Activated CD4-positive, CD25-positive, alpha-beta regulatory T cell (primary cell): ENCODE measurements at places on chromosomes 7 and 10.

DNA sequence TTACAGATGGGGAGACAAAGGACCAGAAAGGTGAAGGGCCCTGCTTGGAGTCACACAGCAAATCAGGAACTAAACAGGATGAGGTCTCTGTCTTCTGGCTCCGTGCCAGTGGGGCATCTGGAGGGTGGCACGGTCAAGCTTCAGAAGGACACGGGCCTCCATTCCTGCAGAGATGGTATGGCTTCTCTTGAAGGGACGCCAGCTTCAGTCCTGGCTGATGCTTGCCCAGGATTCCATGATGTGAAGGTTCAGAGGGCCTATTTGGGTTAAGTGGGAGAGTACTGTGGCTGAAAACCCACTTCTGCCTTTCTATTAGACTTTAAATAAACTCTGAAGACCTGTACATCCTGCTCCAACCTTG is 6.1 kb downstream of the RAMP3 start:
- no peak for DNase-seq

DNA sequence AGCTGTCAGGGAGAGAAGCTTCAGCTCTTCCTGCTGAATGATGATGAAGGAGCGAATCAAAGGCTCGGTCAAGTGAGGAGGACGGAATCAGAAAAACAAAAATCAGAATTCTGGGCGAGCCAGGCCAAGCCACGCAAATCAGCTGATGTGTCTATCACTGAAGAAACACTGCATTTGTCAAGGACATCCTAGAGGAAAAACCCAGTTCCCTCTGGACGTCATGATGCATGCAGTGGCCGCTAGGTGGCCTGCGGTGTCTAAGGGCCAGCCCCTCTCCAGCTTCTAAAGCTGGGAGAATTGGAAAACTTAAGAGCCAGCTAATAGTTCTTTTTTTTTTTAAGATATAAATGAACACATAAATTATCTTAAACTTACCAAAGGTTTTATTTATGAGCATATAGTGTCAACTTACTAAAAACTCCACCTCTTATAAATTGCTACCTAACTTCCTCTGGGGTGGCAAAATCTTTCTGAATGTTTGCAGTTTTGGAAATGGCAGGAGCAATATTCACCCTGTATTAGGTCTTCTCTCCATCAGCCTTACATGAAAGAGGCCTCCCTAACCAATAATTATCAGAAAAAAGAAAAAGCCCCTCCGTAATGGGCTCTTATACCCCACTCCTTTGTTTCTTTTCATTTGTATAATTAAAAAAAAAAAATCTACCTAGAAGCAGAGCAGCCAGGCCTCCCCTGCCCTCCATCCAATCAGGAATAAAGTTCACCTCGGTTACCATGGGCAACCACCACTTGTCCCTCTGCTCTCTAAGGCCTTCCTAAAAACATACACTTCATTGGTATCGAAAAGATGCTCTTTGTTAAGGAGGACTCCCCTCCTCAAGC is 186.8 kb downstream of the USP6NL start:
- DNase-seq: no peak

DNA sequence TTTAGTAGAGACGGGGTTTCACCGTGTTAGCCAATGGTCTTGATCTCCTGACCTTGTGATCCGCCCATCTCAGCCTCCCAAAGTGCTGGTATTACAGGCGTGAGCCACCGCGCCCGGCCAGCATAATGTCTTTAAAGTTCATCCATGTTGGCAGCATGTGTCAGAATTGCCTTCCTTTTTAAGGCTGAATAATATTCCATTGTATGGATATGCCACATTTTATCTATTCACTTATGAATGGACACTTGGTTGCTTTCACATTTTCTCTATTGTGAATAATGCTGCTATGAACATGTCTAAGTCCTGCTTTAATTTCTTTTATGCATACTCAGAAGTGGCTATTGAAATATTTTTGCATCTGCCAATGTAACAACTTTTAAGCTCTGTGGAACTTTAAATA is 754.0 kb upstream of the GALNT17 start:
- DNase-seq: no peak

DNA sequence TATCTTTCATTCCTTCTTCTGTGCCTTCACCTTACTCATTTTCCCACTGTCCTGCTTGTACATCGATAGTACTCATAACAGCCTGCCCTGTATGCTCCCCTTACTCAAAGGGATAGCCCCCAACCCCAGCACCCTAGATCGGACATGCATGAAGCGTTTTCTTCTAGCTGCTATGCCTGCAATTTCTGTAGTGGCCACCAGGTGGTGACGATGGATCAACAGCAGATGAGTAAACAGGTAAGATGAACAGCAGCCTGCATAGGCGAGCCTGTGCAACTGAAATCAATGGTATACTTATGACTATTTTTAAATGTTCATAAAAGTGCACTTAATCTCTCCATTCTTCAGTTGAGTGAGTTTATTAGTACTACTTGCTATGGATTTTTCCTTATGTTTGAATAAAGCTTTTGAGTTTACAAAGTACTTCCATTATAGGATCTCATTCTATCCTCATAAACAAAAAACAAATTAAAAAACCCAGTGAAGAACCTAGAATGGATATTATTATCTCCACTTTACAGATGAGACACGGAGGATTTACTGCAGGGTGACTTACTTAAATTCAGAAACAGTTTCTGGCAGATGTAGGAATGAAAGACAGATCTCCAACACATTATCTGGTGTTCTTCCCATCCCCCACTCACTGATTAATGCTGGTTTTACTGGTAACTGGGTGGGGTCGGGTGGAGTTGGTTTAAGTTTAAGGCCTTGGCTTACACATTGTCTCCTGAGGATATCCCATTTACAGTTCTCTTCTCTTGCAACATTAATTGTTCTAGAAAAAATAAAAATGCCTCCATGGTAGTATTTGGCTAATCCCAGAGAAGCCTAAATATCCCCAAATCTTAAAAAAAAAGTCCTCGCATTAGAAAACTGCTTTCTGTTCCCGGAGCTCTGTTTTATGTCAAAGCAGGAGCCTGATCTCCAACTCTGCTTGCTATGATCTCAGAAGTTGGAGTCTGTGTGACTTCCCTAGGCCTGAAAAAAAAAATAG is 222.1 kb downstream of the GLI3 start:
- DNase-seq: no peak

DNA sequence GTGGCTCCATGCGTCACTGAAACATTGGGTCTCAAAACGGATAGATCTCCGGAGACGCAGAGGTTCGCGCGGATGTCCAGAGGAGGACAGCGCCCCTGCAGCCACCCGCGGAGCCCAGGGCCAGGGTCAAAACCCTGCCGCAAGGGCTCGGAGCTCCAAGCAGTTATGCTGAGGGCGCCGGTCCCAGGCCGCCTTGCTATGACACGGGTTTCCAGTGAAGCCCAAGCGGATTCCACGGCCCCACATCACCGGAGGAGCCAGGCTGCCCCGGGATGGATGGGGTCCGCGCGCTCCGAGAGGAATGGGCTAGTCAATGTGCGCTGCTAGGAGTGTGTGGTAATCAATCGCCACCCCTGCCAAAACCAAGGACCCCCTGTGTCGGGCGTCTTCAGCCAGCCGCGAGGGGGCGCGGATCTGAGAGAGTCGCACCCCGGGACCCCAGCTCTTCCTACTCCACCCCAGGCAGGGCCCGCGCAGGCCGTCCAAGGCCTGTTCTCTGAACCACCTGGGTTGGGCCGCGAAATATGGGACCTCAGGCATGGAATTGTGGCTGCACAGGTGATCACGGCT is 5.6 kb upstream of the EMX2 start:
- no peak for DNase-seq
